T-helper 17 cell (primary cell): ENCODE measurements at places on chromosomes 11 and 22. TPM values are rescaled to one million over a fixed set of nuclear protein-coding genes. Genes with fewer than 3 reads are reported as not detected.
A peak's percentile ranks its signal among the peaks of the same experiment; 100 is the strongest.

DNA sequence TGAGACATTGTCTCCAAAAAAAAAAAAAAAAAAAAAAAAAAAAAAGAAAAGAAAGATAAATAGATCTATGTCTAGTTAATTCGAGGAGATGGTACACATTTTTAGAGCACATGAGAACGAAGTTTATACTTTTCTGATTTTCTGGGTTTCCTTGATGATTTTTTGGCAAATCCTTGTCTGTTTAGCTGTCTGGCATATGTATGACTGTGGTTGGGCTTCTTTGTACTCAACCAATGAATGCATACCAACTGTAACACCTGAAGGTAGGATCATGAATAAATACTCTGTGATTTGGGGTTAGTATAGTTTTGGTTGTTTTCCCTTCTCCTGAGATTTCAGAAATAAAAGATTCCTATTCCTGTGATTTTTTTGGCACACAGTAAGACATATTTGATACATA, 63.1 kb downstream of the ARHGEF12 start:
- H3K4me1 ChIP-seq: peaks cover 3% of the 10 kb centered on the region
- no peaks in the 10 kb centered on the region for H3K36me3 ChIP-seq
- no peak for DNase-seq
- H3K27ac ChIP-seq: no peak overlapping the region
- H3K4me3 ChIP-seq: no peak overlapping the region
- peaks cover 3% of the 10 kb centered on the region for H3K27me3 ChIP-seq

- H3K36me3 ChIP-seq: no peaks in the 10 kb centered on the region
- H3K27ac ChIP-seq: no peak overlapping the region
- DNase-seq: no peak
- no peak overlapping the region for H3K4me3 ChIP-seq
- no peaks in the 10 kb centered on the region for H3K27me3 ChIP-seq
- no peaks in the 10 kb centered on the region for H3K4me1 ChIP-seq
Observed at GRCh38 chr11:42625757-42626665, 685.8 kb upstream of the API5 start.

GRCh38 chr11:106418791-106419190, 341.3 kb downstream of the AASDHPPT start:
- no peaks in the 10 kb centered on the region for H3K36me3 ChIP-seq
- no peak overlapping the region for H3K27ac ChIP-seq
- no peaks in the 10 kb centered on the region for H3K27me3 ChIP-seq
- no peak overlapping the region for H3K4me3 ChIP-seq
- no peaks in the 10 kb centered on the region for H3K4me1 ChIP-seq

DNA sequence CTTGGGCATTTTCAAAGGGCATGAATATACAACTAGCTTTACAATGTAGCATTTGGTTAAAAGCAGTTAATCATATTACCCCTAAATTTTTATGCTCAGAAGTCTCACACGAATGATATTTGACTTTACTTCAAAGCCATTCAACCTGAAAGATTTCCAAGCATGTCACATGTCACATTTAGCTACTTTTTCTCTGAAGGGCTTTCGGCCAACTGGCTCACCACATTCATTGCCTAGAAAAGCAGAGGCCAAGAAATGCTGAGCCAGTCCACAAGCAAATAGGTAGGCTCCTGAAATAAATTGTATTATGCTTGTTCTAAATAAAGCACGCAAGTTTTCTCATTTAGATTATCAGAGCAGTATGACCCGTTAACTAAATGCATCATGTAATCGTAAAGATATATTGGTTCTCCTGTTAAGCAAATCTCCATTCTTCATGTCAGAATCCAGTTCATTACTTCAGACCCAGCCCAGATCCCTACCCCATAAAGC, 30.6 kb downstream of the PAX6 start:
- H3K27me3 ChIP-seq: no peaks in the 10 kb centered on the region
- H3K4me3 ChIP-seq: no peak overlapping the region
- DNase-seq: no peak
- no peaks in the 10 kb centered on the region for H3K4me1 ChIP-seq
- H3K27ac ChIP-seq: no peak overlapping the region

DNA sequence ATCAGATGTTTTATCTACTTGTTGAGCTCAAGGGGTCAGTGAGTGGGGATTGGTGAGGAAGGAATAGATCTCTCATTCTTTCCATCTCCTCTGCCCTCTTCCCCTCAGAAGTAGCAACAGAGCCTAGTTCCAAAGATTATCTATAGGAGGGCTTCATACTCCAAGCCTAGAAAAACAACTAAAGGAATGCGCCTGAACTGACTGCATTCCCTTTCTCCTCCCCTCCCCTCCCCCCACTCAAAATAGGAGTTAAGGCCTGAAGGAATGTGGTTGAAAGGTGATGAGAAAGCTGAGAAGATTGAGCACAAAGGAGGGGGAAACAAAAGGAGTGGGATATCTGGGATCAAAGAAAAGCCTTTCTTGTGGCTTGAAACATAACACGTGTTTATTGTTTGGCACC, 10.5 kb downstream of the EMSY start:
- no peaks in the 10 kb centered on the region for H3K27me3 ChIP-seq
- no peak overlapping the region for H3K27ac ChIP-seq
- DNase-seq: no peak
- H3K4me1 ChIP-seq: peaks cover 4% of the 10 kb centered on the region
- H3K36me3 ChIP-seq: peaks cover 4% of the 10 kb centered on the region

DNA sequence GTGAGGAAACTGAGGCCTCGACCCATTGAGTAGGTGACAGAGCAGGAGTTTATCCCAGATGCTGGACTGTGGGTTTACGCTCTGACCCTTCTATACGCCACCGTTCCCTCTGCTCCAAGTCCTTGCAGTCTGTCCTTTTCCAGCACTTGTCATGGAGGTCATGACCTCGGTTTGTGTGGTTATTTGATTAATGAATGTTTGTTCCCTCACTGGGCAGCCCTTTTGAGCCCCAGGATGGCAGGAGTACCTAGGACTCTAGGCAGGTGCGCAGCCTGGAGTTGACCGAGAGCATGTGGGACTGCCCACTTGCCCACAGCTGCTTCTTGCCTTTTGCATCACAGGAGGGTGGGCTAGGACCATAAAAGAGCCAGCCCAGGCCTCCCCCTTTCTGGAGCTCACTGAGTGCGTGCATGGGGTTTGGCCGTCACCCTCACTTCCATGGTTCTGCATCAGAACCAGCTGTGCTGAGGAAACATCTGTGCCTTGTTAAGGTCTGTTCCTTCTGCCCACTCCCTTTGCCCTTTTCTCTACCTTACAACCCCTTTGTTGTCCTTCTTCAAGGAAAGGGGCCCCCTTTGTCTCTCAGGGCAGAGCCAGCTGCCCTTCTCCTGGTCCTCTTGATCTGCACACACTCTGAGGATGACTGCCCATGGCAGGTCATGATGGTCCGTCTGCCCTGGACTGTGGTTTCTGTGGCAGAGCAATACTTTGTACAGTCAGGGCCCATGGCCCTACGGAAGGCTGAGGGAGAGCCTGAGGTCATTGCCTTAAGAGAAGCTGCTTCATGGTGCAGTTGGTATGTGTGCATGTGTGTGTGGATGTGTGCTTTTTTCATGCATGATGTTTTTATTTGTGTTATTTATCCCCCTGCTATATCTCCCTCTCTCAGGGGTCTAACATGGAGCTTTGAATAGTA, 38.2 kb downstream of the BMAL1 start:
- H3K27me3 ChIP-seq: no peaks in the 10 kb centered on the region
- H3K36me3 ChIP-seq: peaks cover 16% of the 10 kb centered on the region

DNA sequence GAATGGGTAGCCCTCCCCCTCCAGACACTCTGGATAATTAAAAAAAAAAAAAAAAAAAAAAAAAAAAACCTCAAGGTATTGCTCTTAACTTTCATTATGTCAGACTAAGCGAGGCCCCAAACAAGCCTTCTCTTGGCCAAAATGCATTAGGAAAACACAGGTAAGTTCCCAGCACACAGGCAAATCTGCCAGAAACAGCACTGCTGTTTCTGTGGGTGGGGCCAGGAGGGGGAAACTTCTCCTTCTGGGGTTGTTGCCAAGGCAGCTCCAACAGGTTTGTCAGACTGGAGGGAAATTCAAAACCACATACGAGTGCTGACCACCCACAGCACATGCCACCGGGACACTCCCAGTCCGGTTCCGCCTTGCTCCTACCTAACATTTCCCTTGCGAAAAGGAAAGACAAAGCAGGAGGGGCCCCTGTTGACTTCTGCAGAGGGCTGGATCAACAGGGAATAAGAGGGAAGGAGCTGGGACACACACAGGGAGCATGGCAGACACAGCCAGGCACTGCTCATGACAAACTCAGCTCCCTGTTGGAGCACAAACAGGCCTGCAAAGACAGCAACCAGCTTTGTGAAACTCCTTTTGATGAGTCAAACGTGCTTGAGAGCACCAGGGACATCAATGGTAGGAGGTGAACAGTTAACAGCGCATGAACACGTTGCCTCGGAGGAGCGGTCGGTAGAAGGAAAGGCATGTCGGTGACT, 55.0 kb downstream of the MYH9 start:
- H3K27ac ChIP-seq: peak overlapping the region; percentile 98
- peak overlapping the region; percentile 90 for H3K4me3 ChIP-seq
- H3K4me1 ChIP-seq: peaks cover 86% of the 10 kb centered on the region
- H3K36me3 ChIP-seq: peaks cover 11% of the 10 kb centered on the region
- no peak for DNase-seq

GRCh38 chr22:39184586-39185577, 32.4 kb upstream of the CBX7 start:
- peaks cover 2% of the 10 kb centered on the region for H3K4me1 ChIP-seq
- no peaks in the 10 kb centered on the region for H3K36me3 ChIP-seq
- H3K4me3 ChIP-seq: no peak overlapping the region
- DNase-seq: no peak
- H3K27me3 ChIP-seq: peaks cover 11% of the 10 kb centered on the region
- no peak overlapping the region for H3K27ac ChIP-seq

- H3K36me3 ChIP-seq: peaks cover 10% of the 10 kb centered on the region
- H3K4me1 ChIP-seq: peaks cover 22% of the 10 kb centered on the region
- DNase-seq: no peak
- H3K27ac ChIP-seq: no peak overlapping the region
Observed at GRCh38 chr11:64629796-64630562, 39.0 kb downstream of the SLC22A12 start.

GRCh38 chr11:42049650-42050049, 590.2 kb upstream of the LRRC4C start:
- no peaks in the 10 kb centered on the region for H3K27me3 ChIP-seq
- no peak overlapping the region for H3K27ac ChIP-seq
- H3K36me3 ChIP-seq: no peaks in the 10 kb centered on the region

DNA sequence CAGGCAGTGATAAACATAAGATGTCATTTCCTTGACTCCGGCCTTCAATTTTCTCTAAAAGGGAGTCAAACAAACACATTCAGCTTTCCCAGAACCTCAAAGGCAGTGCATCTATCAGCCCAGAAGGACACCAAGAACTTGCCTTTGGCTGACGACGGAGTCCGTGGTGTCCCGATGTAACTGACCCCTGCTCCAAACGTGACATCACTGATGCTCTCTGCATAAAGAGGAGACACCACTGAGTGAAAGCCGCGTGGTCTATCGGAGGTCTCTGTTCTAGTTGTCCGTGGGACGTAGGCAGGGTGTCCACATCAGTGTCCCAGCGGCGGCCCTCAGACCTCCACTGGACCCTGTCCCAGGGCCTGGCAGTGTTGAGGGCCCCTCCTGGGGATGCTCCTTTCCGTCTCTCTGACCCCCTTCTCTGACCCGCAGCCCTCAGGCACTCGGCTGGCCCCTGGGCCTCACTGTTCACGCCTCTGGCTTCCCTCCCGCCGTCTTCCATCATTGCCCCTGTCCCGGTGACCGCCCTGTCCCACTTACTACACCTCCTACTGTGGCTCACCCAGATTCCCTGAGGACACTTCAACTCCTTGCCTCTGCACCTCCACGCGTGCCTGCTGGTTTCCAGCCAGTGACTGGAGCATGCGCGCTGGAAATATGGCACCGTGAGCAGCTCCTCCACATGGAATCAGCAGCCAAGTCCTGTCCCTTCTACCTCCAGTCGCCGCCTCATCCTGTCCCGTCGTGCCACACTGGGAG, 70.4 kb downstream of the NCAPD3 start:
- no peak for DNase-seq
- no peak overlapping the region for H3K27ac ChIP-seq
- peaks cover 10% of the 10 kb centered on the region for H3K36me3 ChIP-seq
- H3K4me1 ChIP-seq: peaks cover 4% of the 10 kb centered on the region
- H3K4me3 ChIP-seq: no peak overlapping the region

GRCh38 chr11:36509201-36509639, 852 bp downstream of the TRAF6 start:
- H3K4me1 ChIP-seq: peaks cover 36% of the 10 kb centered on the region
- DNase-seq: no peak
- peak overlapping the region; percentile 99 for H3K27ac ChIP-seq
- peaks cover 3% of the 10 kb centered on the region for H3K36me3 ChIP-seq

PNPLA3 gene
- not detected for total RNA-seq

FJX1 gene
- total RNA-seq: not detected

KRTAP5-10 gene
- not detected for total RNA-seq
